ENCODE measurements at places on chromosomes 3 and 15. TPM values are rescaled to one million over a fixed set of nuclear protein-coding genes. Genes with fewer than 3 reads are reported as not detected.

The PRC1 gene
- 10.5 TPM for total RNA-seq

The GNAT1 gene
- not detected for total RNA-seq

The RBP2 gene
- total RNA-seq = not detected

The SV2B gene
- total RNA-seq = 0.44 TPM

The ZNF280D gene
- total RNA-seq = 66.1 TPM

The RAB7A gene
- total RNA-seq = 114 TPM

The SLC28A1 gene
- total RNA-seq = 0.59 TPM

- peaks cover 12% of the 10 kb centered on the region for H3K4me1 ChIP-seq
- no peak for DNase-seq
- no peaks in the 10 kb centered on the region for H3K27me3 ChIP-seq
Measured at GRCh38 chr3:123325766-123326256, 123.1 kb downstream of the ADCY5 start.

- no peak for DNase-seq
- H3K4me1 ChIP-seq = peaks cover 21% of the 10 kb centered on the region
- no peaks in the 10 kb centered on the region for H3K27me3 ChIP-seq
- H3K4me3 ChIP-seq = no peak overlapping the region
- H3K36me3 ChIP-seq = no peaks in the 10 kb centered on the region
Measured at GRCh38 chr3:113218681-113219045, 7.3 kb downstream of the BOC start.

DNA sequence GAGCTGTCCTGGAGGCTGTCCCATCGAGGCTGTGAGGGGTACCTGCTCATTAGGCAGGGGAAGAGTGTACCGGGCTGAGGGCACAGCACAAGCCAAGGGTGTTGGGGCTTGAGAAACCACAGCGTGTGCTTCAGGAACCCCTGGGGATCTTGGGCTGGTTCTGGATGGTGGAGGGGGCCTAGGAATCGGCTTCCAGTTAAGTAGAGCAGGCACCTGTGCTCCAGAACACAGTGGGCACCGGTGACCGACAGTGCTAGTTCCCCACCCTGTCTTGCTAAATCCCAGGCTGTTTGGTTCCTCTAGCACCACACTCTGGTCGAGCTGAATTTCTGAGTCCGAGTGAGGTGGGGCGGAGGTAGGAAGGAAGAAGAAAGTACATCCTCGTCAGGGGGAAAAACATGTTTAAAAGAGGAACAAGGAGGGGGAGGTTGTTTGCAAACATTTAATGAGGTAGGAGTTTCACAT lies 29.1 kb downstream of the SLC6A6 start:
- peaks cover 4% of the 10 kb centered on the region for H3K4me1 ChIP-seq
- H3K27me3 ChIP-seq = no peaks in the 10 kb centered on the region

DNA sequence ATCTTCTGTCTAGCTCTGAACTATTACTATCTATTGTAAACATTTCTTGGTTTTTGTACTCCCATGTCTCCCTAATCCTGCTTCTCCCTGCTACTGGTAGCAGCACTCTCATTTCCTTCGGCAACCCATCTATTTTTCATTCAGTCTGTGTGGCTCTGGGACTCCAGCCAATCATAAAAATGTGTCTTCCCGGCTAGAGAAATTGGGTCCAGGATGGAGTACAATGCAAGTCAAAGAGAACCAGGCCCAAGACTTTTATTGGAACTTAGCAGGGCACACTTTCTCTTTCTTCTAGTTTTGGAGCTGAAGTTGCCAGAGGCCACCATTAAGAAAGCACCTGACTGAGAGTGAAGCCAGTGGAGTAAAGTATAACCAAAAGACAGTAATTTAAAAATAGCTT lies 22.8 kb upstream of the ARHGEF26 start:
- H3K36me3 ChIP-seq = no peaks in the 10 kb centered on the region
- H3K4me1 ChIP-seq = no peaks in the 10 kb centered on the region
- H3K27me3 ChIP-seq = no peaks in the 10 kb centered on the region
- no peak overlapping the region for H3K27ac ChIP-seq
- no peak for DNase-seq

- DNase-seq = no peak
- H3K27me3 ChIP-seq = no peaks in the 10 kb centered on the region
- H3K36me3 ChIP-seq = no peaks in the 10 kb centered on the region
- no peaks in the 10 kb centered on the region for H3K4me1 ChIP-seq
Measured at GRCh38 chr3:127147291-127147885, 45.5 kb upstream of the PRR23E start.

- DNase-seq = no peak
- no peaks in the 10 kb centered on the region for H3K27me3 ChIP-seq
- no peaks in the 10 kb centered on the region for H3K4me1 ChIP-seq
- H3K36me3 ChIP-seq = no peaks in the 10 kb centered on the region
Measured at GRCh38 chr15:28922707-28923012, 36.9 kb downstream of the APBA2 start.

DNA sequence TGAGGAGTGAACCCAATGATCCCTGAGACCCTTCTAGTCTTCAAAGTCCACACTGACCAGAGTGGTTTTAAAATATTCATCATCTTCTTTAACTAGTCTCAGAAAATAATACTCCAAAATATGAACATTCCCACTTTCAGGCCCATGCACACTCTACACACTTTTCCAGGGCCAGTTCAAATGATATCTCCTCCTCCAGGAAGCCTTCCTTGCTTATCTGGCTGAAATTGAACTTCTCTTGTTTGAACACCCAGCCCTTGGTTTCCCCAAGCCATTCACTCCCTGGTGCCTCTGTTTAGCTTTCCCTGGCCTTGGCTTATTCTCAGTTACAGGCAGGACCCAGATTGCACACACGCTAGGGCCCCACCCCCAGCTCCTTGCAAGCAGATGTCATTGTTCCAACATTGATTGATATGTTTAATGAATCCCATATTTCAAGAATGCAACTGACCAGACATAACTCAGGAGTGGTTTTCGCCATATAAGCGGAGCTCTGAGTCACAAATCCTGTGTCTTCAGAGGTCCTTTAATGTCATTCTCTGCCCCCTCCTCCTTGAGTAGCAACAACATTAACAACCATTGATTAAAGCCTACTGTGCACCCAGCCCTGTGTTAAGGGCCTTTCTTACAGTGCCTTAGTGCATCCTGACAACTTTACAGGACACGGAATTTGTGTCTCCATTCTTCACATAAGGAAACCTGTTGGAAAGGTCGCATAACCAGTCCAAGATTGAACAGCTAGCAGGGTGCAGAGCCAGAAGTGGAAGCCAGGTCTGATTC lies 2.1 kb downstream of the ITGA11 start:
- peaks cover 33% of the 10 kb centered on the region for H3K27me3 ChIP-seq
- no peaks in the 10 kb centered on the region for H3K36me3 ChIP-seq
- peak overlapping the region; percentile 68 for H3K27ac ChIP-seq
- H3K4me3 ChIP-seq = no peak overlapping the region
- H3K4me1 ChIP-seq = no peaks in the 10 kb centered on the region

GRCh38 chr3:181728470-181729340 lies 17.0 kb downstream of the SOX2 start:
- DNase-seq = no peak
- H3K27ac ChIP-seq = no peak overlapping the region
- H3K36me3 ChIP-seq = no peaks in the 10 kb centered on the region
- H3K27me3 ChIP-seq = peaks cover 74% of the 10 kb centered on the region
- H3K4me1 ChIP-seq = no peaks in the 10 kb centered on the region

DNA sequence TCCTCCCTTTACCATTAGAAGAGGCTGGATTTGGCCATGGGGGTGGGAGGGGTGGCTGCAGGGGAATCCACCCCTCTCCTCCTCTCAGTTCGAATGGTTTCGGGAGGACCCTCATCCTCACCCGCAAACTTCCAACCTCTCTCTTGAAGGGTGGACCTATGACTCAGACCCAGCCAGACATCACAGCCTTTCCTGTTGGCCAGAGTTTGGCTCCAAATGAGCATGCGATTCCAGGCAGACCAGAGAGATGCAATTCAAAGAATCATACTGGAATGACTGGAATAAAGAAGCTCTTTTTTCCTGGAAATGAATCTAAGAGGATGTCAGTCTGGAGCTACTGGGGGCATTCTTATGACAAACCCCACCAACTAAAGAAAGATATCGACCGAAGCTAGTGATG lies 516.7 kb upstream of the MDFIC2 start:
- no peak overlapping the region for H3K27ac ChIP-seq
- no peaks in the 10 kb centered on the region for H3K27me3 ChIP-seq
- H3K36me3 ChIP-seq = no peaks in the 10 kb centered on the region
- no peaks in the 10 kb centered on the region for H3K4me1 ChIP-seq

GRCh38 chr15:74773329-74773728 lies 8.6 kb upstream of the CSK start:
- no peaks in the 10 kb centered on the region for H3K36me3 ChIP-seq
- no peak for DNase-seq
- peak overlapping the region; percentile 68 for H3K27ac ChIP-seq
- H3K4me1 ChIP-seq = no peaks in the 10 kb centered on the region
- no peaks in the 10 kb centered on the region for H3K27me3 ChIP-seq
- no peak overlapping the region for H3K4me3 ChIP-seq

GRCh38 chr3:77530870-77531269 lies 491.0 kb downstream of the ROBO2 start:
- no peaks in the 10 kb centered on the region for H3K27me3 ChIP-seq
- no peak overlapping the region for H3K27ac ChIP-seq
- H3K36me3 ChIP-seq = no peaks in the 10 kb centered on the region

DNA sequence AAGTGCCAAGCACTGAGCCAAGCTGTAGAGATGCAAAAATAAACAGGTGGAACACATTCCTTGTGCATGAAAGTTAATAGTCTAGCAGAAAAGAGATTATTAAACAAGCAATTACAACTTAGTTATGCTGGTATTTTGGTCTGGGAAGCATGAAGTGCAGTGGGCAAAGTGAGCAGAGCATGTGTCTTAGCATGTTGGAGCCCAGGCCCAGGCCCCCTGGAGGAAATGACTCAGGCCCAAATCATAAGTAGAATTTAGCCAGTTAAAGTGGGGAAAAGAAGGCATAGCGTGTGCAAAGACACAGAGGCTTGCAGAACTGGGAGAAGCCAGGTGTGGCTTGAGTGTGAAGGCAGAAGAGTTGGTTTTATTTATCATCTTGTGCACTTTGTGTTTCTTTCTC lies 163.8 kb upstream of the ATP11B start:
- H3K27me3 ChIP-seq = no peaks in the 10 kb centered on the region
- no peak for DNase-seq
- no peak overlapping the region for H3K4me3 ChIP-seq
- no peaks in the 10 kb centered on the region for H3K4me1 ChIP-seq

DNA sequence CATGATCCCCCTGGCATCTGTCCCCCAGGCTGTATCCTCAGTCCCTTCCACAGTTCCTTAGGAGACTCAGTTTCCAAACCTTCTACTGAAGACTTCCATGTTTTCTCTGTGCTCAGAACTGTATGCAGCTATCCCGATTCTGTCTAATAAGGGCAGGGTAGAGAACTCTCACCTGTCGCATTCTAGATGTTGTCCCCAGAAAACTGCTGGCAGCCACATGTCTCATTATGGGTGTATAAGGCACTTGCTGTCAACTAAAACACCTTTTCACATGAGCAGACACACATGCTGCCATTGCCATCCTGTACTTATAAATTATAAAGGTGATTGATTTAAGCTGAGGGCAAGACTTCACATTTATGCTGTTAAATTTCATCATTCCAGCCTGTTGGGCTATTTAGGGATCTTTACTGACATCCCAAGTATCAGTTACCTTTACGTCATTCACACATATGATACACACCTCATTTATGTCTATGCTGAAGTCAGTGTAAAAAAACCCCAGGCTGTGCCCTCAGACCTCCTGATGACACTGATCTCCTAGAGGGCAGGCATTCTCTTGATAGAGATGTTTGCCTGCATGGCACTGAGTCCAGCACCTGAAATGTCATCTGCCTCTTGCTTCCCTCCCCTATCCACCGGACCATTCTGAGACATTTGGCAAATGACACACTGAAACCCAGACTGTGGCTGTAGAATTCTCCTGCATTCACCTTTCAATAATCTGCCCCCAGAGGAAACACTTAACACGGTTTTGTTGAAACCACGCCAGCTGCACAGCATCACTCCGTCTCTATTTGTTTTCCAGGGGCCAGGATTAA lies 35.8 kb downstream of the BTD start:
- H3K27ac ChIP-seq = peak overlapping the region; percentile 59
- no peak overlapping the region for H3K4me3 ChIP-seq
- DNase-seq = no peak
- no peaks in the 10 kb centered on the region for H3K27me3 ChIP-seq

GRCh38 chr15:90375071-90375470 lies 13.0 kb upstream of the IQGAP1 start:
- DNase-seq = no peak
- H3K4me1 ChIP-seq = no peaks in the 10 kb centered on the region
- H3K27ac ChIP-seq = no peak overlapping the region
- H3K27me3 ChIP-seq = no peaks in the 10 kb centered on the region
